Muscle of leg (tissue), 16 donors: ENCODE measurements at places on chromosomes 12 and 14.

DNA sequence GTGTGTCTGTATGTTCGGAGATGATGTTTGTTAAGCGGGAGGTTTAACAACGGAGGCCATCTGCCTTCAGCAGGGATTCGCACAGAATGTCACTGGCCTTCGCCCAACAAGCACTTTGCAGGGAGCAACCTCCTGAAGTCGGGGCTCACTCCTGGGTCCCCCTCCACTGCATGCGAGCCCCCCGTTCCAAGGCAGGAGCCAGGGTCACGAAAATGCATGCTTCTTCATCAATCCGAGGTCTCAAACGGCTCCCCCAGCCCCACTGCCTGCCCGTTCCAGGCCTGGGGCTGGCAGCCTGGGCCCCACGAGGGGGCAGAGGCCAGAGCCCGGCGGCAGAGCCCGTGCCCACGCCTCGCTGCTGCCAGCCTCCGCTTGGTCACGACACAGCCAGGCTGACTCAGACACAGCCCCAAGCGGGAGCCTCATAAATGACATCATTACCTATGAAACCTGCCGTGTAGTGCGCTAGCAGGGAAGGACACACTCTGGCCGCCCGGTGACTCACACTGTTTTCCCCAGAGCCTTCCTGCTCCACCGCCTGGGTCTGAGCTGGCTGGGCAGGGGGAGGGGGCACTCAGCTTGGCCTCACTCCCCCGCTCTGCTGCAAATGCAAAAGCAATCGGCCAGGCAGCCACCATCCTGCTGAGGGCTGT, 169.5 kb upstream of the RTL1 start:
- peak; percentile 68 for DNase-seq

- DNase-seq: no peak
Observed at GRCh38 chr12:75766263-75767160, 255.1 kb upstream of the KRR1 start.

DNA sequence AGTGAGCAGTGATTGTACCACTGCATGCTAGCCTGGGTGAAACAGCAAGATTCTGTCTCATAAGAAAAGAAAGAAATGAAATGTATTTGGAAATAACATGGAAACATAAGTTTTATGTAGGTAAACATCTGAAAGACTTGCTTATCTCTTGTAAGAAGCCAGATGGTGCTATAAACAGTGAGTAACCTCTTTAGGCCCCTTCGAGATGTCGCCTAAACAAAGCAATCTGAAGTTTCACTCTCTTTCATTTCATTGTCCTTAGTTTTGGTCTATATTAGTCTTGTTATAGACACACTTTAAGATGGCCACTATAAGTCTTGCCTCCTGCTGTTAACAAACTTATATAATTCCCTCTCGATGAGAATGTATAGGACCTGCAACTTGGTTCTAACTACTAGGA, 472.6 kb upstream of the ATP2B1 start:
- DNase-seq: no peak

DNA sequence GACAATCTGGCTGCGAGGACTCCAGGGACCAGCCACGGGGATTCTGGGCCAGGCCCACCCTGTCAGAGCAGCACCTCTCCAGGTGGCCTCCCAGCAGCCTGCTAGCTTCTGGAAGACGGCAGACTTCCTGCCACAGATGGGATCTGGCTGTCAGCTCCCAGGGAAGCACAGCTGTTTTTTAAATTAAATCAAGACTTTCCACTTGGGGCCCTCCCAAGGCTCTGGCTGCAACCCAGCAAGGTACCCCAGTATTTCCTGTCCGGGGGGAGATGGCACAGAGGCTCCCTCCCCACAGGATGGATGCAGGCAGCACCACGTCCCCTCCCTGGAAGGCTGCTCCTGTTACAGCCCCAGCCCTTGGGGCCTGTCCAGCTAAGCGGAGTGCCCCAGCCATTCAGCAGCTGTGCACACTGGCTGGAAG, 56.9 kb downstream of the ACTN1 start:
- DNase-seq: peak; percentile 73

- no peak for DNase-seq
Observed at GRCh38 chr12:33476058-33476457, 36.4 kb upstream of the SYT10 start.
